ENCODE measurements at places on chromosomes 11 and 22. TPM values are rescaled to one million over a fixed set of nuclear protein-coding genes. Genes with fewer than 3 reads are reported as not detected.

- DNase-seq: no peak
These were observed 122.5 kb upstream of the ZC3H12C start for GRCh38 chr11:109970516-109971183.

The OR8G1 gene
- total RNA-seq: not detected

GRCh38 chr22:49462795-49463194, 364.9 kb downstream of the BRD1 start:
- no peak for DNase-seq

The PGA4 gene
- total RNA-seq: 1.3 TPM

DNA sequence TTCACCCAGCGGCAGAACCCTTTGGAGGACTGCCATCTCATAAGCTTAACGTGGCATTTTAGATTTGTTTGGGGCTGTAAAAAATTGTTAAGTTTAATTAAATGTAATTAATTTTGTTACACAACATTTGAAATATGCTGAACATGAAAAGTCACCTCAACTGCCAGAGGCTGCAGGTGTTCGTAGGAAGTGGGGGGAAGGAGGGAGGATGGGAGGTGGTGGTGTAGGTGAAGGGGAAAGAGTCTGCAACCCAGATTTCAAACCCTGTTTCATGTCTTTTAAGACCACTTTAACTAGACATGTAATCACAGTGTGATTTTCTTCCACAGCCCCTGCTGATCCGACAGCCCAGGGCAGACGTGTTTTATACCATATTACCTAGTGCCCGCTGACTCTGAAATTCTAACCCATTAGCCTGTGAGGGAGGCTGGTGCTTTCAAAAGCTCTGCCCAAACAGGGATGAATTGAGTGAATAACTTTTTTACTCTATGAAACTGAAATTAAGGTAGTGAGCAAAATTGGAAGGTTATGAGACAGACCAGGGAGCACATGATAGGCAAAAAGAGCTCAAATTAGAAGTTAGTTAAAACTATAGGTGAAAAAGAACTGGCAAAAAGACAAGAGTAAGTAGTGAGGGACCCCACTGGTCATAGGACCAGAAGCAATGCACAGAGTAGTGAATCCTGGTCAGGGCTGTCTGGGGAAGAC, 279.8 kb downstream of the DDX10 start:
- DNase-seq: no peak

DNA sequence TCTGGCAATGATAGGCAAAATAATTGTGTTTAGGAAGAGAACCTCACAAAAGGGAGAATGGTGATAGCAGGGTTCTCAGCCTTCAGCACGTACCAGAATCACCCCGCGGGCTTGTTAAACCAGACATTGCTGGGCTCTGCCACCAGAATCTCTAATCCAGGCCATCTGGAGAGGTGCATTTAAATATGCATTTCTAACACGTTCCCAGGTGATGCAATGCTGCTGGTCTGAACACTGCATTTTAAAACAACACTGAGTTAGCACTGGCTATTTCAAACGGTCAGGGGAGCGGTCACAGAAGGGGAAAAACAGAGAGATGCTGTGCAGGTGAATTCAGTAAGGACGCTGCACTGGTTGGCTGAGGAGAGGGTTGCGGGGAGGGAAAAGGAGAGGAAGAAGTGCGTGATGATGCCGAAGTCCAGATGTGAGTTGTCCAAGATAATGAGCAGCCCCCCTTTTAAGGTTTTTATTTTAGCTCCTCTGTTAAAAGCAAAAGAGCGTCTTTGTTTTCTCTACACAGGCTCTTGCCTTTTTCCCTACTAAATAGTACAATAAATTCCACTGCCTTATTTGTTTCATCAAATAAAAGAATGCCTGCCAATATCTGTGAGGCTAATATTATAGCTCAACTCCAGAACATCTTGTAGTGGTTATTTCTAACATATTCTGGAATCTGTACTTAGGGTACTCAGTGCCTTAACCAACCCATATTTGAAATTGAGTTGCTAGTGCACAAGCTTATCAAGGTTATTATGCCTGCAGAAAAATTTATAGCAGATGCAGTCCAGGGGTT, 109.6 kb upstream of the POU2AF2 start:
- no peak for DNase-seq

DNA sequence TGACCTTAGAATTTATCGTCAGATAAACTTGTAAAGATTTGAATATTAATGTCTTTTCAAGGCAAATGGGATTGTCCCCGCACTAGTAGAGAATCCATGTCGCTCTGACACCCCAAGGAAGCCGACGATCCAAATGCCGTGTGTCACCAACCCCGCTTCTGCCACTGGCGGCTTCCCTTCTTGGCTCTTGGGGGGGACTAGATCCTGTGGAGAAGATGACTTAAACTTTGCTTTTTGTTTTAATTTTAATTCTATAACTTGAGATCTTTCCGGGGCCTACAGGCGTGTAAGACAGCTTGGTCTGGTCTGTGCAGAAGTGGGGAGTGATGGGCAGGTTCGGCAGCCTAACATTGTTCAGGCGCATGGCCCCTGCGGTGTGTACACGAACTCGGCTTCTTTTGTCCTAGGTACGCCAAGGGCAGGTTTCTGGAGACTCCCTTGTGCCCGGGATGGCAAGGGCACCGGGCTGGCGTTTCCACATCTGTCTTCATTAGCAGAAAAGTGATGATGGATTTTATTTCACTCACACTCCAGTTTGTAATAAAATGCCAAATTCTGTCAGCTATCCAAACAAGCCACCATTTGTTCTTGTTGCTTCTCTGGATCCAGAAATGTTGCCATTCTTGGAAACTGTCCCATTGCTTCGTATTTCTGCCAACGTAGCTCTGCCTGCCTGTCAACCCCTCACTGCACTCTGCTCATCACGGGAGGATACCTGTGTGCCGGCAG, 6.7 kb downstream of the YDJC start:
- DNase-seq: peak; percentile 16

DNA sequence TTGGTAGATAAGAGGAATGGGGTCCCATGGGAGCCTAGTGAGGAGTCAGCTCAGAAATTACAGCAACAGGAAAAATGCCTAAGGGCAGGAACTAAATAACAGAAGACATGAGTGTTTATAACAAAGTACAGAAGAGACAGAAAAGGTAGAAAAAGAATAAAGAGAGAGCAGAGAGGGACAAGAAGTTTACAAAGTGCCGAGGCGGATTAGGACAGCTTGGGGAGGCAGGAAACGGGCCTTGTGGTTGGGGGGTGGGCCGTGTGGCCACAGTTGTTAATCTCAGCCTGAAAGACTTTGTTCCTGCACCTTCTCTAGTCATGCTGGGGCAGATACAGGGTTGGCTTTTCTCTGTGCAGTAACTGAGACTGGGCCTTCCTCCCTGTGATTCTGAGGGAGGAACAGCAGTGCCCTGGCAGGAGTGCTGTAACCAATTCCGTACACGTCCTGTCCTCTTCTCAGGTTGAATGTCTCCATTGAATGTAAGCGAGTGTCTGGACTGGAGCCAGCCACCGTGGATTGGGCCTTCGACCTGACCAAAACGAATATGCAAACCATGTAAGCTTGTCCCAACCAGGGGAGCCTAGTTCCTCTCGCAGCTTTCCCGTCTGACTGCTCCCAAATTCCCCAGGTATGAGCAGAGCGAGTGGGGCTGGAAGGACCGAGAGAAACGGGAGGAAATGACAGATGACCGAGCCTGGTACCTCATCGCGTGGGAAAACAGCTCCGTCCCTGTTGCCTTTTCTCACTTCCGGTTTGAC, 13.2 kb downstream of the NAA40 start:
- DNase-seq: no peak

The STX3 gene
- total RNA-seq: 60.8 TPM

DNA sequence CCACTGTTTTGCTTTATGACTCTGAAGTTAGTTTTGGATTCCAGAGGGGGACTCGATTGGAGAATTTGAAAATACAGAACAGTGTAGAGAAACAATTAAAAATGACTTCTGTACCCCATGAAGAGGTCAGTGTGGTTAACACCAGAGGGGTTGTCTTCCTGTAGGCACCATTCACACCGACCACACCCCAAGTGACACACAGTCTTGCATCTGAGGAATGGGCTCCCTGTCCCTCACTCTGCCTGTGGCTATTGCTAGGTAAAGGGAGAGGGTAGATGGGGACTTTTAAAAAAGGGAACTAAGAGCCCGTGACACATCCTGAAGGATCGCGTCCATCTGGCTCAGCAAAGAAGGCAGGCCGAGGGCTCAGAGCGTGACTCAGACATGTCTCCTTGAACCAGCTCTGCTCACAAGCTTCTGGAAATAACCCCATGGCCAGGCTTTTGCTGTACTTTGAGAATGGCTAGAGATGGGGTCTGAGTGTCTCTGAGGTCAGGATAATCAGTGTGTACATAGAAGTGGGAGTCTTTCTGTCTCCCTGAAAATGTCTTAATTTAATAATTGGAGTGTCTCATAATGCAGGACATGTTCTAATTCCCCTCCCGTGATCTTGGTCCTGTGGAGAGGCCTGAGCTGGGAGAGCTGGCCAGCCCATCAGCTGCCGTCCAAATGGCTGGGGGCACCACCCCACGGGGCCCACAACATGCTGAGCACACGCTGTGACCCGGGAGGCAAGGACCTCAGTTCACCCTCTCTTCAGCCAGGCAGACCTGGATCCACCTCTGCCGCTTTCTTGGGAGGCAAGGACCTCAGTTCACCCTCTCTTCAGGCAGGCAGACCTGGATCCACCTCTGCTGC, 39.3 kb downstream of the SGSM1 start:
- DNase-seq: no peak

DNA sequence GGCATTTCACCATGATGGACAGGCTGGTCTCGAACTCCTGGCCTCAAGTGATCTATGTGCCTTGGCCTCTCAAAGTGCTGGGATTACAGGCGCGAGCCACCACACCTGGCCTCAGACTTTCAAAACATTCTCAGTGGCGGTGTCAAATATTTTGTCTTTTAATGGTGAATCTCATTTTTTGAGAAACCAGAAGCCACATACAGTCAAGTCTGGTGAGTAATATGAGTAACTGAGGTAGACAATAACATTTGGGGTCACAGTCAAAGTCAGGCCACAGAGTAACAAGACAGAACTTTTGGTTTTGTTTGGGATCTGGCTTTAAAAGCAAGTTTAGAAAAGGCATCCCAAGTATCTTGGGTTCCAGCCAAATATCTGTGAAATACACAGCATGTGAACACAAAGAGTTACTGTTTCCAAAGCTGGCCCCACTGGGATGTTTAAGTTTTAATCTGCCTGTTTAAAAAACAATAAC, 5.6 kb upstream of the TMA7B start:
- DNase-seq: no peak

DNA sequence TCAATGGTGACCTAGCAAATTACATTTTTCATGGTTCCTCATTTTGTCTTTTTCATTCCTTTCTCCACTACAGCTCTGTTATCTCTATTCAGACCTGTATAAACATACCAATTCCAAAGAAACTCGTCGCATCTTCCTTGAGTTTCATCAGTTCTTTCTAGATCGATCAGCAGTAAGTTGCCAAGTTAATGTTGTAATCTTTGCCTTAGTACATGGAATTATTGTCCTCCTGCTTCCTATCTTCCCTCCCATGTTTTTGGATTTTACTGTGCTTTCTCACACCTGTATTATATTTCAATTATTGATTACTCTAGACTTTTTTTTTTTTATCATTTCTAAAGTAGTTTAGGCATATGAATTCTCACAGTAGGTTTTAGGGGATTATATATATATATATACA, 69.5 kb upstream of the GRIK4 start:
- no peak for DNase-seq

The RIMBP3C gene
- 0.70 TPM for total RNA-seq

GRCh38 chr11:23923357-23923756, 573.5 kb upstream of the LUZP2 start:
- no peak for DNase-seq

DNA sequence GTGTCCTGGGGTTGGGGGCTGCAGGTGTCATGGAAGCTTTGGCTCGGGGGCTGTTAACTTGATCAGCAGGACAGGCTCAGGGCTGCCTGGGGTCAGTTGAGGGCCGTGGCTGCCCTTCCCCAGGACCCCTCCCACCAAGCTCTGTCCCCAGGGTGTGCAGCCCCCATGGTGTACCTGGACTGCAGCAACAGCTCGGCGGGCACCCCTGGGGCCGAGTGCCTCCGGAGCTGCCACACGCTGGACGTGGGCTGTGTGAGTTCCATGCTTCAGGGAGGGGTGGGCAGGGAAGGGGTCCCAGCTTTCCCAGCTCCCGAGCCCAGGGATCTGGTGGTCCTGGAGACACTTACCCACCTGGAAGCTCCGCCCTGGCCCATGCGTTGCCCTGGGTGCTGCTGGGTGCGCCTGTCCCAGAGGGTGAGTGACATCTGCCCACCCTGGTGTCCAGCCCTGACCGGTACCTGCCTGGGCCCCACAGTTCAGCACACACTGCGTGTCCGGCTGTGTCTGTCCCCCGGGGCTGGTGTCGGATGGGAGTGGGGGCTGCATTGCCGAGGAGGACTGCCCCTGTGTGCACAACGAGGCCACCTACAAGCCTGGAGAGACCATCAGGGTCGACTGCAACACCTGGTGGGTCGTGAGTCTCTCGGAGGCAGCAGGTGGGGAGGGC, 11.3 kb downstream of the MUC5B start:
- DNase-seq: peak; percentile 73

GRCh38 chr11:26621132-26621531, 49.1 kb upstream of the MUC15 start:
- DNase-seq: no peak
